Stimulated activated CD4-positive, alpha-beta T cell treated with anti-CD3 and anti-CD28 coated beads, Interleukin-1b, Interleukin-23, amount 100 ng/mL, for 48 hours (primary cell): ENCODE measurements at places on chromosomes 11 and 22.

GRCh38 chr22:20551805-20552442, 44.5 kb downstream of the MED15 start:
- peak; percentile 83 for DNase-seq

- no peak for DNase-seq
These were observed 23.2 kb downstream of the FADS2 start for GRCh38 chr11:61851113-61851899.

- no peak for DNase-seq
These were observed 192.6 kb upstream of the PITPNB start for GRCh38 chr22:28111501-28112189.

- DNase-seq = peak; percentile 13
These were observed 212.4 kb upstream of the SESN3 start for GRCh38 chr11:95443386-95443785.

DNA sequence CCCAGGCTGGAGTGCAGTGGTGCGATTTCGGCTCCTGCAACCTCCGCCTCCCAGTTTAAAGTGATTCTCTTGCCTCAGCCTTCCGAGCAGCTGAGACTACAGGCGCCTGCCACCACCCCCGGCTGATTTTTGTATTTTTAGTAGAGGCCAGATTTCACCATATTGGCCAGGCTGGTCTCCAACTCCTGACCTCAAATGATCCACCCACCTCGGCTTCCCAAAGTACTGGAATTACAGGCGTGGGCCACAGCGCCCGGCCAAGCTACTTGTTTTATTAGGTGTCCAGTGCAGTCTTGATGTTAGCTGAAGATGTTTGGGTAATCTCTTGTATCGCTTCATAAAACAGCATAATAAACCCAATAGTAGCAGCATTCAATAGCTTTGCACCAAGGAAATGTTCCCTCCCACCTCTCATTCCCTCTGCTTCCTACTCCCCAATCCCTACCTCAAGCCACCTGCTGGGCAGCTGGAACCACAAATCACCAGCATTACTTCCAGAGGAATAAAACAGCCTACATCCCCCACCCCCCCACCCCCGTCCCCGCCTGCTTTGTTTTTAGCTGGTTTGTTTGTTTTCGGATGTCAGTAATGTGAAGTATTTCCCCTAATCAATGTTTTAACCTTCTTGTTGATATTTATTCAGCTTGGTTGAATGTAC, 11.0 kb upstream of the GRIK4 start:
- DNase-seq = no peak

GRCh38 chr11:86209806-86210657, 34.5 kb upstream of the EED start:
- no peak for DNase-seq

- peak; percentile 49 for DNase-seq
These were observed 10.5 kb downstream of the TPST2 start for GRCh38 chr22:26579331-26579886.

- no peak for DNase-seq
These were observed 11.4 kb downstream of the FAM181B start for GRCh38 chr11:82722231-82722630.

DNA sequence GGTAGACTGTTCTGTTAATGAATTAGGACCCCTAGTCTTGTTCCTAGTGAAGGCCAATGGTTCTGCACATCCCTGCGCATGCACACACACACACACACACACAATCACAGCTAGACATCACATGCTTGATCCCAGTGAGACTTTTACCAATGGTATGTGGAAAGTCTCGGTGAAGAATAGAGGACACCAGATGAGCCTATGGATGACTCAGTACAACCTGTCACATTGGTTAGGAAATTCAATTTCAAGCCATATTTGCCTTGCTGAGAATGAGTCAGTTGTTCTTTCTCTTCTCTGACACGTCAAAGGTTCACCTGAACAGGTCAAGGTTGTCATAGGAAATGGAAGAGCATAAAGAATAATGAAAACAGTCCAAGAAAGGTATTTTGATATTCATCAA, 122.0 kb downstream of the SLC17A6 start:
- DNase-seq = no peak

GRCh38 chr22:37659066-37659896, 758 bp downstream of the PDXP start:
- DNase-seq = no peak
